ENCODE measurements at places on chromosomes 2 and 18. TPM values are rescaled to one million over a fixed set of nuclear protein-coding genes. Genes with fewer than 3 reads are reported as not detected.

Gene ANKRD23
- 6.1 TPM for total RNA-seq

DNA sequence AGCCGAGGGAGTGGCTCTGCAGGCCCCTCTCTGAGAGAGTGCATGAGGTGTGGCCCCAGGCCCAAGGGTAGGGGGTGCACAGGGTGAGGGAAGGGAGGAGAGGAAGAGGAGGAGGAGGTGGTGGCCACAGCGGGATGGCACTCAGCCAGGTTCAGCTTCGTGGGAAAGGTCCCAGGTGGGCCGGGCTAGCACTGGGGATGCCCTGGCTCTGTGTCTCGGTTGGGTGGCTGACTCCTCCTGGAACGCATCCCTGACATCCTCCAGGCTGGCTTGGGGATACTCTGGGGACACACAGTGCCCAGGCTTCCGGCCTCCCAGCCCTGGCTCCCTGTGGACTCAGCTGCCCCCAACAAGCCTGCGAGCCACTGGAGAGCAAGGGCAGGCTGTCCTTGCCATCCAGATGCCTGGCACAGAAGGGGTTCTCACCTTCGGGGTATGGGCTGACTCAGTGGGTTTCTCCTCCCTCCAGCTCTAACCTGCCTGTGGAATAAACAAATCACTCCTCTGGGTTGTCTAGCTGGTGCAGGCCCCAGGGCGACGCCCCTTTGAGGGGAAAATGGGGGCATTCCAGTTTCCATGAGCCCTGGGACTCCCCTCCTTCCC lies 582 bp upstream of the ZAP70 start:
- DNase-seq, result no peak

GRCh38 chr18:27762054-27762453 lies 414.9 kb downstream of the CDH2 start:
- DNase-seq, result no peak

Gene ABCG5
- 0.10 TPM for total RNA-seq

GRCh38 chr2:84888401-84889276 lies 7.8 kb upstream of the TRABD2A start:
- no peak for DNase-seq

Gene CAVIN2
- total RNA-seq, result 2.9 TPM

DNA sequence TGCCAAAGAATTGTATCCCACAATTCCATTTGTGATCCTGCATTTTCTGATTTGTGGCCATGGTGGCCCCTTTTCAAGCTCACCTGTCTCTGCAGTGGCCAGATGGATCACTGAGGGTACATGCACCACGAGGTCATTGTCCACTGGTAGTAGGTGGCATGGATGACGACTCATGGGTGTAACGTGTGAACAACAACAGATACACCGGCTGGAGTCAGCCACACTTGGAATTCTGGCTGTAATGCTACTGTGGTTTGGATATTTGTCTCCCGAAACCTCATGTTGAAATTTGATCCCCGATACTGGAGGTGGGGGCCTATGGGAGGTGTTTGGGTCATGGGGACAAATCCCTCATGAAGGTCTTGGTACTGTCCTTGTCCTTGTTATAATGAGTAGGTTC lies 102.2 kb upstream of the TAF1B start:
- no peak for DNase-seq

Gene UBE2E3
- 105 TPM for total RNA-seq

DNA sequence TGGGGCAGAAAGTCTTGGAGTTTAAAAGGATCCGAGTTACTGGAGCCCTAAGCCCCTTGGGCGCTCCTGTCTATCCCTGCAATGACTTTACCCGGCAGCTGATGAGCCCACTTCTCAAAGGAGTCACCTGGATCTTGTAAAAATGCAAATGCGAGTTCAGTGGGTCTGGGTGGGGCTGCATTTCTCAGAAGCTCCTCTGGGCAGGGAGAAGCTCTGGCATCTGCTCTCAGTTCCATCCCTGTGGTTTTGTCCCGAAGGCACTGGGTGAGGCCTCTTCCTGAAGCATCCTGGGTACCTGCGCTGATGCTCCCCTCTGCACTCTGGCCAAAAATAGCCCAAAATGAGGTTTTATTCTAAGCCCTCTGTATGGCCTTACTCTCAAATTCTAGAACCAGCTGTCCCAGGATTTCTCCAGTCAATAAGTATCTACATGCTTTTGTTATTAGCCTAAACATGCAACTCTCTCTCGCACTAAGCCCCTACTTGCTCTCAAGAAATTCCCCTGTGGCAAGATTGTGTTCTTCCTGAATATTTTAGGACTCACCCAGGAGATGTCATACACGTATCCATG lies 167.8 kb upstream of the APCDD1 start:
- DNase-seq, result no peak

DNA sequence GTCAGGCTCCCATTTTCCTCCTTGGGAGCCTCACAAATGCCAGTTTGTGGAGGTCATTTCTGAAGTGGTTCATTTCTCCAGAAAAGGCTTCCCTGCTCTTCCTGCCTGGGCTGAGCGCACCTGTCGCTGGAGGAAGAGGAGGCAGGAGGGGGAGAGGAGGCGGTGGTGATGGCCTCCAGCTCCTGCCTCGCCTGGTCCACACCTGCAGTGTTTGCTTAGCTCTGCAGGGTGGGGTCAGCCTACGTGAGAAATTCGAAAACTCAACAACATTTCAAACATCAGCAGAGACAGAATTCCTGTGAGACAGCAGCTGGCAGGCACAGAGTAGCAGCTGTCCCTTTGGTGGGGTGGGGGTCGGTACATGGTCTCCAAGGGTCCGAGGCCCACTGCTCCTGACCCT lies 7.9 kb downstream of the IMPA2 start:
- no peak for DNase-seq

All from type B pancreatic cell (in vitro differentiated cells).